Stimulated activated CD4-positive, alpha-beta T cell treated with anti-CD3 and anti-CD28 coated beads, Interleukin-1b, Interleukin-23, amount 100 ng/mL, for 4 hours (primary cell): ENCODE measurements at places on chromosomes 6 and 20.
A peak's percentile ranks its signal among the peaks of the same experiment; 100 is the strongest.

- peak; percentile 44 for DNase-seq
Measured at GRCh38 chr6:89145956-89146717, at the start of gene PM20D2. PM20D2 (plus strand) TSS chr6:89146055; CDS start chr6:89146145, 90 bp downstream.

DNA sequence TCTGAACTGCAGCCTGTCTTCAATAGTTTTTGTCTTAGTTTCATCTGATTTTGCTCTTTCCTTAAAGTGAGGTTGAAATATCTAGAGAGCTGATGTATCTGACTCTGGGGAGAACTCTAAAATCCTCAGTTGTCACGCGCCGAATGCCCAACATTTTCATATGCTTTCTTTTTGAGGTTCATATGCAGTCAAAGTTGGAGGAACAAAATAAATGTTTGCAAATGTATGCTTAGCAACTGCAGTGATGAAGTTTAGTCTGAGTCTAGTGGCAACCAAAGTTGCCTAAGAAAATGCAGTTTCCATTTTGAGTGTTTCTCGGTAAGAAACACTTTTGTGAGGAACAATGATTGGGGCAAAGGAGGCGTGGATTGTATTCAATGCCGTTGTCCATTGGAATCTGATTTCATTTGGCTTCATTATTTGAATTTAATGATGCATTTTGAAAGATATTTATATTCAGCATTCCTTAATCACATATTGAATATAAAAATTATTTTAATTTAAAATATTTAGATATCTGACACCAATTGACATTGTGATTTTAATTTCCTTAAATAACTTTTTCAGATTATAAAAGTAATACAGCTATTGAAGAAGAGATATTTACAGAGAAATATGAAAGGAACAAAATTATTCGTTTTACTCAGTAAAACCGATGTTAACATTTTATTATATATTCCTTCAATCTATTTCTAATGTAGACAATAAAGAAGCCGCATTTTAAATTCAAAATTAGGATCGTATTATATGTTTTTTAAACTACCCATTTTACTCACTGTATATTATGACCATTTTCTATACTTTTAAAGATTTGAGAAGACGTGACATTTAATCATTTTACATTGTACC is 122.0 kb downstream of the PLEKHG1 start:
- no peak for DNase-seq

- no peak for DNase-seq
Measured at GRCh38 chr6:116737004-116737403, 28.5 kb downstream of the FAM162B start.

DNA sequence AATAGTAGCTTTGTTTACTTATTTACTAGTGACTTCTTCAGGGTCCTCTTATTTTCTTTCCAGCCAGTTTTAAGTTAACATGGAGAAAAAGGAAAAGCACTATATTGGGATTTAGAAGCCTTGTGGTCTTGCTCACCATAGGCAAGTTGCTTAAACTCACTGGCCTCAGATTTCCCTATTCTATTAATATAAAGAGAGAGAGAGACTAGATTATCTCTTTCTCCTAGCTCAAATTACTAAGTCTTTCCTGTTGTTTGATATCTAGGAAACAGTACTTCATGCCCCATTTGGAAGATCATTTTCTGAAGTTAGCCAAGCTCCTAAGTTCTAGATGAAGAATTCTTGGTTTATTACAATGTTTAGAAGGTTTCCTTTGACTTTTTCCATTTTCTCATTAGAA is 32.5 kb downstream of the CTNNBL1 start:
- no peak for DNase-seq

- DNase-seq: no peak
Measured at GRCh38 chr6:138796771-138797170, 884 bp downstream of the ECT2L start.

DNA sequence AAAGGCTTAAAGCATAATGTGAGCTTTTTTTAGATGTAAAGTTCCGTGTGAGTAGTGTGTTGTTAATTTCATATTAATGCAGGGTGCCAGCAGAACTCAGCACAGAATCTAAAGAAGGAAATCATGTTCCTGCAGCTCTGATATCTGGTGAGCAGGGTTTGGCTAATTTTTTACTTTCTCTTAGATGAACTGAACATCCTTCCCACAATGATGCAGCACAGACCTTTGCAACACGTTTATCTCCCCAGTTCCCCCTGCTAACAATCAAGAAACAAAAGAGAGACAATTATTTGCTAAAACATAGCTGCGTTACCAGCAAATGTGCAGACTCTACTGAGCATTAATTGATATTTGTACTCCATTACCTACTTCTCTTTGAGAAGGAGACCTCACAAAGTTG is 39.1 kb upstream of the ATXN1 start:
- no peak for DNase-seq

DNA sequence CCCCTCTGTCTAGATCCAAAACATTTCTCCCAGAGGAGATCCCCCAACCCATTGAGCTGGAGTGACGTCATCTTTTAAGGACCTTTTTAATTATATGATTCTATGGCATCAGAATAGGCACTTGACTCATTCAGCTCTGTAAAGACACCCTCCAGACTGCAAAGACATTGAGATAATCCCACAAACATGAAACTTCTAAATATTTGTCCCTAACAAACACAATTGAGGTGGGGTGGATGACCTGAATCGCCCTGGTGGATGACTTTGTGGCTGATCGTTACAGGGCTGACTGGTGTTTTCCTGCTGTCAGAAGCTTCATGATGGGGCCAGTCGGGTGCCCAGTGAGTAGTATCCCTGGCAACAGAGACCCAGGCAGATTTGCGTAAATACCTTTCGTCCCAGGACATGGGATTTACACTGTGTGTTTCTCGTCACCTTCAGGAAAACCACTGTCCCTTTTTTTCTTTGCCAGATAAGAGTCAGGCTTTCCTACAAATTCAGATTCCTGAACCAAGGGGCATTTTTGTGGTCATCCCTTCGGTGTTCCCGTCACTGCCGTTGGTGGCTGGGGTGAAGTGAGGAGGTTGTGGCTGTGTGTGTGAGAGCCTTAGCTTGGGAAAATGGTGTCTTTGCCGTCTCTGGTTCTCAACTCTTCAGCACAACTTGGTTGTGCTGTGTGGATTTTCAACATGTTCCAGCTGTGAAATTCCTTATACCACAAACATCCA is 5.3 kb upstream of the PCK1 start:
- DNase-seq: no peak

GRCh38 chr6:67248077-67248476 is 1387.0 kb upstream of the ADGRB3 start:
- DNase-seq: no peak

- DNase-seq: no peak
Measured at GRCh38 chr20:61742097-61742825, 323.4 kb downstream of the TAF4 start.

- no peak for DNase-seq
Measured at GRCh38 chr20:24522452-24523330, 53.3 kb downstream of the SYNDIG1 start.

DNA sequence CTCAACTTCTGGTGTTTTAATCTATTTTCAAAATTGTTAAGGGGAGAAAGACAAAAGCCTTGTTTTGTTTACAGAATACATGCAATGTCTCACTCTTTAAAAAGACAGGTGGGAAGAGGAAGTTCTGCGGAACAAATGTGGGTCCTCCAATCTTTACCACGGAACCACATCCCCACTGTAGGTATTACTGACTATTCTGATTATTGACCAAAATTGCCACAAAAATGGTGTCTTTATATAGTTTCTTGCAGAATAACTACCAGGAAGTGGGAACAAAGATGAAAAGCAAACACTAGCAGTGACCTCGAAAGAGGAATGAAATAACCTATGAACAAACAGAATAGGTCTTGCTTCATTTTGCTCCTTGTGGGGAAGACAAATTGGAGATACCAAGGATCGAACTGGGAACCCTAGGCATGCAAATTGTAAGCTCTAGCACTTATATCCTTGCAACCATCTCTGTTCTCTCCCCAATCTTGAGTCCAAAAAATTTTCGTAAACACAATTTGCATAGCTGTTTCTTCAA is 106.7 kb downstream of the GPX5 start:
- no peak for DNase-seq

- no peak for DNase-seq
Measured at GRCh38 chr20:16083639-16084280, 489.5 kb downstream of the KIF16B start.

DNA sequence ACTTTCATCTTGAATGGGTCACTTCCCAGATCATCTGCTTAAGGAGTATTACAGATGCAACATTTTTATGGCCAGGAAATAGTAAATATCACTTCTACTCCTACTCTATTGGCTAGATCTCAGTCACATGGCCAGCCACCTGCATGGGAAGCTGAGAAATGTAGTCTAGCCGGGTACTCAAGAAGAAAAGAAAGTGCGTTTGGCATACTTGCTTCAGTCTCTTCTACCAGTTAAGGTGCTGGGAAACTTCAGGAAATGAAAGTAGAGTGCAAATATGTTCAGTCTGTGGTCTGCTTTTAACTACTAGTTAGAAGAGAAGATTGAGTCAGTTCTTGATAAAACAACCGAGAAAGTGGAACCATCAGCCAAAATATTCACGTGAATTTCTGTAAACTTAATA is 129.2 kb downstream of the PDSS2 start:
- DNase-seq: no peak

- DNase-seq: no peak
Measured at GRCh38 chr6:111688331-111688730, 82.7 kb upstream of the TRAF3IP2 start.

- no peak for DNase-seq
Measured at GRCh38 chr6:141734071-141734840, 398.5 kb upstream of the GJE1 start.

GRCh38 chr20:1267809-1268374 is 1.8 kb downstream of the SNPH start:
- no peak for DNase-seq

DNA sequence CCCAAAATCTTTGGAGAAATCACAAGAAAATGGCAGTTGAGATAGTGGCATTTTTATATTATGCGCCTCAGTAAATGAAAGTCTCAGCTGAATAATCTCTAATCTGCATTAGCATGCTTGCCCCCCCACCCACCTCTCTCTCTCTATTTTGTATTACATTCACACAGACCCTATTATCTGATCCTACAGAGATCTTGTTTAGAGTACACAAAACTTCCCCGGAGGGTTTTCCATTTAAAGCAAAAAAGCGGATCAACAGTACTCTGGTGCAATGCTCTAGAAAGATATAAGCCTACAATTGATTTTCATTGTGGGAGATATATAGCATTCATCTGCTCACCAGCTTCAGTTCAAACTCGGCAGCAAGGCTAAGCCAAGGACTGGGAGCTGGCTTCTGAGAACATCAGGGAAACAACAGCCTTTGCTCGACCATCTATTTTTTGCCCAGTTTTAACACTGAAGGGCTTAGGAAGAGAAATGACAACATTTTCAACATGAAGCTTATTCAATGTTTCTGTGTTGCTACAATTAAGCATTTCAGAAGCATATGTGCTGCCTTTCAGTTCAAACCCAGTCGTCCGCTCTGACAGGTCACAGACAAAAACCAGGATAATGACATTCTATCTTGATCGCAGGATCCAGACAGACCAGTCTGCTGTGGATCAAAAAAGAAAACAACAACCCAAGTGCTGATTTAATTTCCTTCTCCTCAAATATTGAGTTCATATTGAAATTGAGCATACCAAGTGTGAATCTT is 137.6 kb upstream of the ATXN1 start:
- no peak for DNase-seq

DNA sequence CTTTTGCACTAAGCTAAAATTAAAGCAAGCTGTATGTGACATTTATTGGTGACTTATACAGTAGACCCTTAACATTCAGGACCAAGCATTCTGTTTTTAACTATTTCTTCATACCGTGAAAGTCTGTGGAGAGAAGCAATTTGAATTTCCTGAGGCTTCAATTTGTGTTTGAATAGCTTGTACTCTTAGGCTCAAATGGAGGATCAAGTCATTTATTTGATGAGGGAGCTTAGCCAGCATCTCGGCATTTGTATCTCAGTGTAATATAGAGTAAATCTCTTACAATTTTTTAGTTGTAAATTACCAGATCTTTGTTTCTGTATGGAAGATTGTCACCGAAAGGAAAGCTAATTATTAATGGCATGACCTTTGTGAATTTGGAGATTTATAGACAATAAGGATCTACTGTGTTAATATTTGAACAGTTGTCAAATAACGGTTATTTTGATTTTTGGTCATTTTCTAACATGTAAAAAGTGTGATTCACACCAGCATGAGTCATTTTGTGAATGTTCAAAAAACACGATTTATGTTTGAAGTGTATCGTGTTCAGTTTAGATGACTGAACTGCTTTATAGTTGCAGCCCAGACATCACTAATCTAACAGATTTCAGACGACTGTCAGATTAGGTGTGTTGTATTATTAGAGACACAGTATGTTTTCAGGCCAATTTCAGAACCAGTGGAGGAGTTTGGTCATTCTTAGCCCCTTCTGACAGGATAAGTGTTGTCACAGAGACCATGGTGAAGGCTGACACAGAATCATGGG is 332.9 kb downstream of the CDKAL1 start:
- DNase-seq: no peak

GRCh38 chr6:111585241-111585973 is 20.3 kb downstream of the TRAF3IP2 start:
- no peak for DNase-seq

DNA sequence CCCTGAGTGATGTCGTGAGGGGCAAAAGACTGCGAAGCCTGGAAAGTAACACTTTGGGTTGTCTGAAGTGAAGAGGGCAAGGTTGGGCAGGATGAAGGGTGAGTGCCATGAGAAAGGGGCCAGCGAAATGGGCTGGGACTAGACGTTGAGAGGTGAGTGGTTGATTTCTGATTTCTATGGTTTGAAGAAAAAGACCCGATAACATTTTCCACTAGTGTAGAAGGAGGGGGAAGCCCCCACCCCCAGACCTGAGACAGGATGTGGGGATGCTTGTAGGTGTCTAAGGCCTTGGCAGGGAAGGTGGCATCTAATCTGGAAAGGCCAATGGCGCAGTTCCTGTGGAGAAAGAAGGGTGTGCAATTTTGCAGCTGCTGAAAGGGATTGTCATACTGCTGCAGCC is 25.3 kb upstream of the KIF3B start:
- peak; percentile 76 for DNase-seq

- DNase-seq: no peak
Measured at GRCh38 chr6:35223396-35223795, 9.6 kb downstream of the SCUBE3 start.

DNA sequence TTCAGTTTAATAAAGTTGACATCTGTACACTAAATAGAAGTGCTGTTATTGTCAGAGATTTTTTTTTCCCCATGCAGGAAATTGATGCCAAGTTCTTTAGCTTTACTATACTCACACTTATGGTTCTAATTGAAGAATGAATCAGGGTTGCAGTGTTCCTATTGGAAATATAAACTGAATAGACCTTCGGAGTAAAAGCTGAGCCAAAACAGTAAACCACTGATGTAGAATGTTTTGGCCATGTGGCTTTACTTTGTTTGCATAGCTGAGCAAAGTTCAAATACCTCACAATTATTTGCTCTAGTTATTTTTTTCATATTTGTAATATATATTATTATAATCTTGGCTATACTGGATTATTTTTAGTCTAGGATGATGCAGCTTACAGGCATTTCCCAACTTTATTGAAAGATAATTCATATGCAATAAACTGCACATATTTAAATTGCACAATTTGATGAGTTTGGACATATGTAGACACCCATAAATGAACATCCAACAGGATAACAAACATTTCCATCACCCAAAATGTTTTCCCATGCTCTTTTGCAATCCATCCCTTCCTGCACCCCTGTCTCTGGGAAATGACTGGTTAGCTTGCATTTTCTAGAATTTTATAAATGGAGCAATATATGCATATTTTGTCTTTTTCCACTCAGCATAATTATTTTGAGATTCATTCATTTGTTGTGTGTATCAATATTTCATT is 105.8 kb upstream of the NOX3 start:
- no peak for DNase-seq
